RCC 7860 (cell line): ENCODE measurements at places on chromosomes 12 and 14.

- DNase-seq, result no peak
Observed at GRCh38 chr12:97075161-97075933, 168.3 kb downstream of the NEDD1 start.

- DNase-seq, result no peak
Observed at GRCh38 chr14:94605361-94605760, 6.8 kb upstream of the SERPINA3 start.

GRCh38 chr12:25352083-25352918 lies 101.6 kb upstream of the KRAS start:
- DNase-seq, result no peak

DNA sequence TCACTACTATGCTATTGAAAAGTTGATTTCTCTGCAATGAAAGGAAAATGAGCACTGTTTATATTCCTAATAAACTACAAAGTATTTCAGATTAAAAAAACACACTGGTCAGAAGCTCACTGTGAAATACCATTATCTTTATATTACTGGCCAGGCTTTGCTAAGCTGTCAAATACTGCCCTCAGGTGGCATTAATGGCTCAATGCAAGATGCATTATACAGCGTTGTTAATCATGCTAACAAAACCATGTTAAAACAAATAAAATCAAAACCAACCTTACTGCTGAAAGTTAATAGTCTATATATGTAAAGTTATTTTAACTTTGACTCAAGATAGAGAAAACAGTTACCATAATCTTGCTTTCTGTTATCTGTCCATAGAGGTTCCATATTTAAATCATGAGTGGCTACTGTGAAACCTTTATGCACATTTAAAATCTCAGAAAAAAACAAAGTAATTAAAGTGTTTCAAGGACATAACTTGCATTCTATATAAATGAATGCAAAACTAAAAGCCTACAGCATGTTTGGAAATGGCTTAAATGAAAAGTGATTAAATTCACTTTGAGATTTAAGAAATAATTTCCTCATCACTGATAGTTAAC lies 121.7 kb downstream of the RALGAPA1 start:
- DNase-seq, result peak; percentile 11

DNA sequence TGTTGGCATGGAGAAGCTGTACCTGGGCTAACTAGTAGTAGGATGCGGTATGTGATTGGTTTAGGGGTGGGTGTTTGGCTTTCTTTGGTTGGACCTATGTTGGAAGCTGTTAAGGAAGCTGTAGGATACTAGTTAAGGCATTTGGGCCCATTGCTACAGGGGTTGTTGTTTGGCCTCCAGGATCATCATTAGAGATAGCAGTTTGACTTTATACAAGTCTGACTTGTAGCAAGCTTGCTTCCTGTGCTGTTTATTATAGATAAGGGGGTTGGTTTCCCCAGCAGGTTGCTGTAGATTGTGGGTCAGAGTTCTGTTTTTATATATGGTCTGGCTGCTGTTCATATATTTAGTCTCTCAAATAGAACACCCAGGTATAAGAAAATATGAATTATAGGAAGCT lies 1.4 kb upstream of the PRIM1 start:
- DNase-seq, result no peak

DNA sequence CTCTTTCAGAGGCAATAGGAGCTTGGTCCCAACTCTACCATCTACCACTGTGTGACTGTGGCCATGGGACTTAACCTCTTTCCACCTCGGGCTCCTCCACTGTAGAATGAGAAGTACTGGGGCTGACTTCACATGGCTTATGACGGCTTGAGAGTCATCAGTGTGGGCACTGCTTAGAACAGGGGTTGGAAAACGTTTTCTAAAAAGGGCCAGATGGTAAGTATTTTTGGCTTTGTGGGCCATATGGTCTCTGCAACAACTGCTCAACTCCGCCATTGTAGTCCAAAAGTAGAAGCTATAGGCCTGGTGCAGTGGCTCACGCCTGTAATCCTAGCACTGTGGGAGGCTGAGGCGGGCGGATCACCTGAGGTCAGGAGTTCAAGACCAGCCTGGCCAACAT lies 69.2 kb upstream of the LTA4H start:
- DNase-seq, result no peak

- no peak for DNase-seq
Observed at GRCh38 chr12:66240096-66240820, 51.2 kb downstream of the IRAK3 start.

GRCh38 chr14:50943943-50944646 lies at the start of gene PYGL:
PYGL (minus strand) TSS chr14:50944483; CDS start chr14:50944403, 80 bp downstream.
- peak; percentile 22 for DNase-seq

GRCh38 chr12:1053690-1054089 lies 62.7 kb downstream of the ERC1 start:
- no peak for DNase-seq

DNA sequence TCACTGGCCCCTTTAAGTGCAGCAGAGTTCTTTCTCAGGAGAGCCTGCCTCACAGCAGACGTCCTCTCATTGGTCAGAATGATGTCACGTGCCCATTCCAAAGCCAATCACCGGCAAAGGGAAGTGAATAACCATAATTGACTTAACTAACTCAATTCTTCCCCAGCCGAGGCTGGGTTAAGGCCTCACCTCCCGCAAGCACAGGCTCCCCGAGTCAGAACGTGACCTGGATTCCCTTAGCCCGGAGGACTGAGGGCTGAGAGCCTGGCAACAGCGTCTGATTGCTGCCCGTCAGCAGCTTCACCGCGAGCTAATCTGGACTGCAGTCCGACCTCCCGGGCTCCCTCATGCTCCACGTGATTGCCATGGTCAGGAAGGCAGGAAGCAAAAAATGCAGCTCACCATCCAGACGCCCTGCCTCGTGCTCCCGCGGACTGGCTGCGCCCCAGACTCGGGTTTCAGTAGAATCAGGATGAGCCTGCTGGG lies 92.1 kb upstream of the FZD10 start:
- no peak for DNase-seq

DNA sequence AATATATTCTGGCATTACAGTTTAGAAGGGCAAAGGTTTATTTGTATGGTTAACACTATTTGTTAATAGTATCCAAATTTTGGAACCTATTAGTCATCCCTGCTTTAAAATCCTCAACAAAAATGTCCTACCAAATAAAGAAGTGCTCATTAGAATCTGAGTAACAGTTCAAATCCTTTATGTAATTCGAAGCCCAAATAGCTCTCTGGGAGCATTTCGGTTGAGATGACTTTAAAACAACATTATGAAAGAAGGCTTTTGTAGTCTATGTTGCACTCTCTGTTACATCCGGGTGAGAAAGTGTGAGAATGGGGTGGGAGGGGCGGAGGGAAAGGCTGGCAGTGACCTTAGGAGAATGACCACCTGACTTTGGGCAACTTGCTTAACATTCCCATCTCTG lies 59.7 kb downstream of the SLC38A1 start:
- no peak for DNase-seq

DNA sequence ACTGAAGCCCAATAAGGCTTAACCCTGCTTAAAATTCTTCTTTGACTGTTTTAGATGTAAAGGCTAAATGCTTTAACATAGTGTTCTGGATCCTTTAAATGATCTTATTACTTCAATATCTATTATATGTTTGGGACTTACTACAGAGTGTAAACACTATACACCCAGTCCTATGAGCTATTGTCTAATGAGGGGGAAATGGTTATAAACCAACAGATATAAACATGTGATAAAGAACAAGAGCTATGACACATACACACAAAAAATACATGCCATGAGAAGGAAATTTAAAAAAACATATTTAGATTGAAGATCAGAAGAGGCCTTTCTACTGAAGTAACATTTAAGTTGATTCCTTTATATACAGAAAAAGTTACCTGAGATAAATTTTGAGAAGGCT lies 505.1 kb downstream of the FOXG1 start:
- no peak for DNase-seq

DNA sequence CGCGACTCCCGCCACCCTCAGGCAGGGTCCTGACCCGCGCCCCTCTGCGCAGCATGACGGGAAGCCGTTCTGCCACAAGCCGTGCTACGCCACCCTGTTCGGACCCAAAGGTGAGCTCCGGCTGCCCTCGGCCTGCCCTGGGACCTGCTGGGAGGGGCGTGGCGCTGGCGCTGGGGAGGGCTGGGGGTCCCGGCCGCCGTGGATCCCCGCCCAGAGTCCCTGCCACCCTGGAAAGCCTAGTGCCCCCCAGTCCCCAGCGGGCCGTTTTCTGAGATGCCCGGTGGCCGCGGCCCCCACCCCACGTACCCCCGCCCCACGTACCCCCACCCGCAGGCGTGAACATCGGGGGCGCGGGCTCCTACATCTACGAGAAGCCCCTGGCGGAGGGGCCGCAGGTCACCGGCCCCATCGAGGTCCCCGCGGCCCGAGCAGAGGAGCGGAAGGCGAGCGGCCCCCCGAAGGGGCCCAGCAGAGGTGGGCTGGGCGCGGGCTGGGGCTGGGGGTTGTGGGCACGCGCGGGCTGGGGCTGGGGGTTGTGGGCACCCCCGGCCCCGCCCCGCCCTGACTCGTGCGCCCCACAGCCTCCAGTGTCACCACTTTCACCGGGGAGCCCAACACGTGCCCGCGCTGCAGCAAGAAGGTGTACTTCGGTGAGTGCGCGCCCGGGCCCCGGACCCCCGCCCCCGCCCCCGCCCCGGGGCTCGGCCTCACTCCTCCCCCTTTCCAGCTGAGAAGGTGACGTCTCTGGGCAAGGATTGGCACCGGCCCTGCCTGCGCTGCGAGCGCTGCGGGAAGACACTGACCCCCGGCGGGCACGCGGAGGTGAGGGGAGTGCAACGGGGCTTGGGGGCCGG lies 4.0 kb downstream of the CRIP2 start:
- no peak for DNase-seq

- no peak for DNase-seq
Observed at GRCh38 chr14:104830781-104831180, 29.9 kb downstream of the ZBTB42 start.

DNA sequence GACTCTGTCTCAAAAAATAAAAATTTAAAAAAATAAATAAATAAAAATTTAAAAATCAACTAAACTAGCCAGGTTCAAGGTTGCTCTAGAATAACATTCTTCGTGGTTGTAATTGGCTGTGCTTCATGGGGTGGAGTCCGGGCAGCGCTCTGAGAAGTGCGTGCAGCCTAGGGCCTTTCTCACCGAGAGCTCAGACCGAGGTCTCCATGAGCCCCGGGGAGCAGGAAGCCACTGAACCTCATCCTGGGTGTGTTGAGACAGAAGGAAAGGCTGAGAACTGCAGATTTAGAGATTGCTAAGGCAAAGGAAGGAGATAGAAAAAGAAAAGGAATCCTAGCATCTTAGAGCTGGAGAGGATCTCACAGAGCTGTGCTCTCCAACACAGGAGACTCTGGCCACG lies 14.7 kb downstream of the P2RX4 start:
- DNase-seq, result no peak

GRCh38 chr12:47307680-47308399 lies 228.1 kb upstream of the AMIGO2 start:
- peak; percentile 78 for DNase-seq

DNA sequence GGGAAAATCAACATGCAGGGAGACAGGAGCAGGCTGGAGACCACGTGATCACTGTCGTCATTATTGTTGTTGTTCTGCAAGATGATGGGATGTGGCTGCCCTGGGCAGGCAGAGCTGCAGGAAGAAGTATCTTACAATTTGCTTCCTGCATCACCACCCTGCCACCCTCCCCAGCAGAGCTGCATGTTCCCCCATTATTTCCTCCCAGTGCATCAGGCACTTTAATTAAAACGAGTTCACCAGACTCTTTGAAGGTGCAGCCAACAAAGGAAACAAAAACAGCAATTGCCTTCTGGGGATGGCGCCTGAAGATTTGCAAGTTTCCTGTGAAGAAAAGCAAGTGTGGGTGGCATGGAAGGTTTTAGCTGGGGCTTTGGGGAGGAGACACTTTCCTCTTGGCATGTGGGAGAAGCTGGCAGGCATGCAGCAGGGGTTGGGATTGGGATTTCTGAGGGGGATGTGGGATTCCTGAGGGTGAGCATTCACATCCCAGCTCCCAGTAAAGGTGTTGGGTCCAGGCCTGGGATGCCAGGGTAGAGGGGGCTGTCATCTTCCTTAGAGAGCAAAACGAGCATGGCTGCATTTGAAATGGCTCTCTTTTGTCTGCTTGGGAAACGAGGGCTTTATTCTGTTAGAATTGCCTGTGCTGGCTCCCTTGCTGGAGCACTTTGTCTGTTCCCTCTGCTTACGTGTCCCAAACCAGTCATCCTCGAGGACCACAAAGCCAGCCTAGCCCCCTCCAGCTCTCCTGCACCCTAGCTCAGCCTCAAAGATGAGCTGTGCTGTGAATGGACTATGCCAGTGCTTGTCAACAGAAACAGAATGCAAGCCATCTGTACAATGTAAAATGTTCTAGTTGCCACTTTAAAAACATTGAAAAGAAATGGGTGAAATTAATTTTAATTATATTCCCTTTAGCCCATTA lies 11.5 kb upstream of the C14orf132 start:
- no peak for DNase-seq

DNA sequence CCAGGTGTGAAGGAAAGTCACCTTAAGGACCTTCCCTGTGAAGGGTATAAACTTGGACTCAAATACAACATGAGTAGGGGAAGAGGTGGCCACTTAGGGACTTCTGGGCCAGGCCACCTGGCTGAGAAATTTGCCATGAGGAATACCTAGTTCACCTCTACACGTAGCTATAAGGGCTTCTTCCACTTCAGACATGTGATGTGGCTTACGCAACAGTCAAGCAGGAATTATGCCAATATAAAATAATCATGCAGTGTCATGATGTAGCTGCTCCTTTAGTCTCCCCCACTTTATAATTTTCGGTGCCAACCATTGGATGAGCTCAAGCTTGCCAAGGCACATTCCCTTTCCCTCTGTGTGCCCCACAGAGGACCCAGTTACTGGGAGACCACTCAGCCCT lies 166.6 kb upstream of the BCL2L14 start:
- DNase-seq, result no peak

DNA sequence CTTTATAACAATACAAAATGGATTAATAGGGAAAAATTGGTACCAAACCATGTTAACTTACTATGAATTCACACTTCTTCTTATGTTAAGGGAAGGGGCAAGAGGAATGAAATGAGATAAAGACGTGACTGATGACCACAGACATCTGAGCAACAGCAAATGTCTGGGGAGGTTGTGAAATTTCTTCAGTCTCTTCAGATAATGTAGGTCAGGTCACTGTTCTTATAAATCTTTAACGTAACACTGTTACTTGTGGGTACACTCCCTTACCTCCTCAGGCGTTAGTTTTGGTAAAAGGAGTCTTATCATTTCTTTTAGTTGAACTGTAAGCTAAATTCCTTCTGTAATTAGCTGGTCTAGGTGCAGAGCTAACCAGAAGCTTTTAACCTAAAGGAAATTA lies 405.0 kb upstream of the LRFN5 start:
- DNase-seq, result no peak

DNA sequence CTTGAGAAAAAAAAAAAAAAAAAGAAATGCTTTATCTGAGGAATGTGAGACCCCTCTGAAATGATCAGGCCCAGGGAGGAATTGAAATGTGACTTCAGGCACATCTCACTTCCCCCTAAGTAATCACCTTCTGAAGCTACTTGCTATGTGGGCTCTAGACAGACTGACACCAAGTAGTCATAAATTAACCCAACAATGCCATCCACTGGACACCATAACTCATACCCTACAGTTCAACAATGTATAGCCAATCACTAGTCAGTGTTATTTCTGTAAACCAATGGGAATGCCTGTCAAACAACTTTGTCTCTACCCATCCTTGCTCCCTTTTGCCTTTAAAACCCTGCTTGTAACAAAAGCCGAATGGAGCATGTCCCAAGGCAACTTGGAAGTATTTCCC lies 182.7 kb upstream of the TMPO start:
- DNase-seq, result peak; percentile 15
